ENCODE measurements at places on chromosomes 12 and 14.

DNA sequence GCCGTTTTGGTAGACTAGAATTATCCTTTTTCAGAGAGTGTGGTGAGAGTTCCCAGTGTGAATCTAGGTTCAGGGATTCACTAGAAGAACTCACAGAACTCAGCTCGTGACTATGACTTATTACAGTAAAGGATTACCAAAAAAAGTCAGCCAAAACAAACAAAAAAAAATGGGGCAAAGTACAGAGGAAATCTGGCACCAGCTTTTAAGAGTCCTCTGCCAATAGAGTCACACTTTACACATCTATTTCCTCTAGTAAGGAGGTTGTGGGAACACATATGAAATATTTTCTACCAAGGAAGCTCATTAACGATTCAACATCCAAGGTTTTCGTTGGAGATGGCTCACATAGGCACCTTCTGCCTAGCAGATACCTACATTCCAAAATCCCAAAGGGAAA lies 28.2 kb downstream of the TSPAN19 start:
- no peaks in the 10 kb centered on the region for H3K36me3 ChIP-seq
- H3K4me3 ChIP-seq, result no peak overlapping the region
- H3K27me3 ChIP-seq, result no peaks in the 10 kb centered on the region
- no peak for DNase-seq
- no peak overlapping the region for H3K27ac ChIP-seq

DNA sequence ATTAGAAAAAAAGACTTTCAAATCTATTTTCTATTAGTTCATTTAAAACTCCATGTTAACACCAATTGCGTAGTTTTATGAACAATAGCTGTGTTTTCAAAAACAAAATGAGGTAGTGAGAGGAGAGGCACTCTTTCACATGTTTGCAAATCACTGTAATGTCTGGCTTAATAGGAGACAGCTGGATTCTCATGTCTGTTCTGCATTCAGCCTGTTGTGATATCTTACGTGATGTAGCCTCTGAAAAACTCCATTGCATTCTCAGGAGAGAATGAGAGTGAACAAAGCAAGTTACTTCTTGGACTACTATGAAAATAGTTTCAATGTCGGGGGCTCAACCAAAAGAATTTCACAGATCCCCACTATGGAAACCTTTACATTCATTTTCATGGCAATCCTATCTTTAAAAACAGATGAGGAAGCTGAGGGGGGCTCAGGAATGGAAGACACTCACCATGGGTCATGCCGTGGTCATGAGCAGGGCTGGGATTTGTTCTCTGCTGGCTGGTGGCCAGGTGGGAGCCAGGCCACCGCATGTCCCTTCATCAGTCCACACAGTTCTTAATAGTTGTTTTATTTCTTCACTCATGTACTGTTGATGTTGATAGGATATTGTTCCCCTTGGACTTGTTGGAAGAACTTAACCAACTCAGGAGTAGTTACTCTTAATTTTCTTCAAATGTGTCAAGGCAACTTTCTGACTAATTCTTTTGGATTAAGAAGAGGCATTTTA lies 346.2 kb upstream of the FAR2 start:
- H3K4me3 ChIP-seq, result no peak overlapping the region
- H3K27ac ChIP-seq, result no peak overlapping the region
- H3K27me3 ChIP-seq, result no peaks in the 10 kb centered on the region
- no peak for DNase-seq
- no peaks in the 10 kb centered on the region for H3K36me3 ChIP-seq

DNA sequence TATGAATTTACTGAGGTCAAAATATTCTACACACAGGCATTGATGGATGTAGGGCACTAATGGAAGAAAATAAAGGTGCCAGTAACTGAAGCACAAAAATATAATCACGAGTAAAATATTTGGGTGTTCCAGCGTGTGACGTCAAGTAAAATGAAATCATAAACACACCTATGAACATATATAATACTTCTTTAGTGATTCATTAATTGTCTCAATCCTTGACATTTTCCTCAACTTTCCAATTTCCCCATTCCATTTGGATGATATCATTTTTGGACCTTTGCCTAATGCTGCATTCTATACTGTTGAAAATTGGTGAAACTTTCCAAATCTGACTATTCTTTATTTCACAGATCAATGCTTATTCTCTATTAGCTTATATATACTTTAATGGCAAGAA lies 649.3 kb downstream of the GALC start:
- no peaks in the 10 kb centered on the region for H3K36me3 ChIP-seq
- no peak for DNase-seq
- H3K4me3 ChIP-seq, result no peak overlapping the region
- peak overlapping the region; percentile 64 for H3K27ac ChIP-seq

DNA sequence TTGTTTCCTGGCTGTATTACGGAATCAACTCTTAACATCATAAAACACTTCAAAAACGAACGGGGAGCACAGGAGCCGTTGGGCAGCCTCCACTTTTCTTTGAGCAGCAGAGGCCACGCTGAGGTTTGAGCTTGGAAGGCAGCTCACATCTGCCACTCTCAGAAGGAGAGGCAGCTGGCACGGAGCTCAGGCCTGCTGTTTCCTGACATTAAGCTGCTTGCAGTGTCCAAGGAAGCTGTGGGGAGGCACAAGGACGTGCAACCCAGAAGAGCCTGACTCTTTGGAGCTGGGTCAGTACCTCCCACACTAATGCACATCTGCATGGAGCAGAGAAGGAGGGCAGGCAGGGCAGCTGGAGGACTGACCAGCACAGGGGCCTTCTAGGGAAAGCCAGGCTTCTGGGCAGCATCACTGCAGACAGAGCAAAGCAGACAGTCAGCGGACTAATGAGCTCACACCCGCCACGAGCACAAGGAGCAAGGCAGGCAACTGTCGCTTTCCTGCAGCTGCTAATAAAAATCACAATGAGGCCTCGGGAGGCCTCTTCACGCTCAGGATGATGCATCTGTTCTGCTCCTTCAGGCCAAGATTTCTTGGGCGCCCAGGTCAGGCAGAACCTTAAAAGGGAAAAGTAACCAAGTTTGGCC lies 211.1 kb downstream of the GLT1D1 start:
- no peaks in the 10 kb centered on the region for H3K36me3 ChIP-seq
- H3K4me3 ChIP-seq, result no peak overlapping the region
- DNase-seq, result no peak
- no peaks in the 10 kb centered on the region for H3K27me3 ChIP-seq
- no peaks in the 10 kb centered on the region for H3K4me1 ChIP-seq

- DNase-seq, result no peak
- no peak overlapping the region for H3K27ac ChIP-seq
- H3K27me3 ChIP-seq, result no peaks in the 10 kb centered on the region
- no peaks in the 10 kb centered on the region for H3K4me1 ChIP-seq
These were observed 7.3 kb upstream of the BATF start for GRCh38 chr14:75514673-75515628.

DNA sequence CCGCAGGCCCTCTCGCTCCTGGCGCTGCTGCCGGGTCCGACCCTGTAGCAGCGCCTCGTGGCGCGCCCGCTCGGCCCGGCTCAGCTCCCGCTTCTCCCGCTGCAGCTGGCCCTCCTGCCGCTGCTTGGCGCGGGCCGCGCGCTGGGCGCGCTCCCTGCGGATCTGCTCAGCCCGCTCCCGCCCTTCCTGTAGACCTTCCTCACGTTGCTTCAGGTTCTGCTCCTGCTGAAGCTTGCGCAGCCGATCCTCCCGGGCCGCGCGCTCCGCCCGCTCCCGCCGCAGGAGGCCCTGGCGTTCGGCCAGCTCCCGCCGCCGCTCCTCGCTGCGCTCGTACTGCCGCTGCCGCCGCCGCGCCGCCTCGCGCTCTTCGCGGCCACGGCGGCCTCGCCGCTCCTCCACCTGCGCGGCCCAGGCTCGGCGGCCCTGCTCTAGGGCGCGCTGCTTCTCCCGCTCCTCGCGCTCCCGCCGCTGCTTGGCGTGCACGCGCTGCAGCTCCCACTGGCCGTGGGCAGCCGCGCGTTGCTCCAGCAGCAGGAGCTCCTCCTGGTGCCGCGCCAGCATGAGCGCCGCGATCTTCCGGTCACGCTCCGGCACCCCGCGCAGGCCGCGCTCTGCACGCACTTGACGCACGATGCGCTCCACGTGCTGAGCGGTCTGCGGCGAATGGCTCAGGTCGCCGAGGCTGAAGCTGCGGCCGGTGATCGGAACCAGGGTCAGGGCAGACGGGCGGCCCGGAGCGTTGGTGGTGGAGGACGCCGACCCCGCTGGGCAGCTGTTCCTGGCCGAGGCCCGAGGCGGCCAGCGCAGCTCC lies 2.4 kb downstream of the CCDC177 start:
- no peak overlapping the region for H3K27ac ChIP-seq
- peak overlapping the region; percentile 26 for H3K4me3 ChIP-seq
- H3K27me3 ChIP-seq, result peaks cover 92% of the 10 kb centered on the region

- no peaks in the 10 kb centered on the region for H3K36me3 ChIP-seq
- H3K4me3 ChIP-seq, result no peak overlapping the region
- no peak for DNase-seq
These were observed 55.4 kb downstream of the ARL6IP4 start for GRCh38 chr12:123035841-123036240.

DNA sequence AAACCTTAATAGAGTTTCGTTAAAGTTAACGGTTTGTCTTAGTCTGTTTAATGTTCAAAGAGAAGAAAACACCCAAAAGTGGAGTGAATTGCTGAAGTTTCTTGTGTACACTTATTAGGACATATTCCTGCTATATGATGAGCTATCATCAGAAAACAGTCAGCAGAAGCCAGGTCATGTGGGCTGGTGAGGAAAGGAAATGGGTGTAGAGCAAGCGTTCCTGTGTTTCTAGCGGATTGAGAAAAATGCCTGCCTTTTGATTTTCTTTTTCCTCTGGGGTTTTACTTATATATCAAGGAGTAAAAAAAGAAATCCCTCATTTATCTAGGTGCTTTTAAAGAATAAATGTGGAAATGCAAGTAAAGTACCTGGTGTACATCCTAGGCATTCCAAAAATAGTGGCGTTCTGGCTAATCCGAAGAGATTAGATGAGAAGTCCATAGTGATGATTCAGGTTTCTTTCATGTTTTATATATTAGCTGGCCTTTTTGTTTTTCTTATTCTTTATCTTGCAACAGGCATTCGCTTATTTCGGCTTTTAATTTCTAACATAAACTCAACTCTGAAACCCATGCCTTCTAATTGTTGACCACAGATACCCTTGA lies 50.7 kb downstream of the FLRT2 start:
- peaks cover 5% of the 10 kb centered on the region for H3K36me3 ChIP-seq
- H3K27me3 ChIP-seq, result no peaks in the 10 kb centered on the region
- H3K4me1 ChIP-seq, result peaks cover 4% of the 10 kb centered on the region
- DNase-seq, result no peak
- no peak overlapping the region for H3K27ac ChIP-seq
- no peak overlapping the region for H3K4me3 ChIP-seq

DNA sequence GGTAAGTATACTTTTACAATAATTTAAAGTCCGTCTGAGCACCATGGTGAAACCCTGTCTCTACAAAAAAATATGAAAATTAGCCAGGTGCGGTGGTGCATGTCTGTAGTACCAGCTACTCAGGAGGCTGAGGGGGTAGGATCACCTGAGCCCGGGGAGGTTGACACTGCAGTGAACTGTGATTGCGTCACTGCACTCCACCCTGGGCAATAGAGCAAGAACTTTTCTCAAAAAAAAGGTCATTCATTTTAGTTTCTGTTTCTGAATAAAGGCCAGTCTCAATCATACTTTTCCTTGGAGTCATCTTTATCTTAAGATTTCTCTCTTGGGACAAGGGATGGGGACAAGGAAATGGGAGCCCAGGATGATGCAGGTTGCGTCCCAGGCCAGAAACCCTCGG lies 12.9 kb downstream of the ANKRD13A start:
- peaks cover 42% of the 10 kb centered on the region for H3K36me3 ChIP-seq
- DNase-seq, result no peak
- H3K4me3 ChIP-seq, result no peak overlapping the region
- H3K27me3 ChIP-seq, result no peaks in the 10 kb centered on the region
- no peak overlapping the region for H3K27ac ChIP-seq

DNA sequence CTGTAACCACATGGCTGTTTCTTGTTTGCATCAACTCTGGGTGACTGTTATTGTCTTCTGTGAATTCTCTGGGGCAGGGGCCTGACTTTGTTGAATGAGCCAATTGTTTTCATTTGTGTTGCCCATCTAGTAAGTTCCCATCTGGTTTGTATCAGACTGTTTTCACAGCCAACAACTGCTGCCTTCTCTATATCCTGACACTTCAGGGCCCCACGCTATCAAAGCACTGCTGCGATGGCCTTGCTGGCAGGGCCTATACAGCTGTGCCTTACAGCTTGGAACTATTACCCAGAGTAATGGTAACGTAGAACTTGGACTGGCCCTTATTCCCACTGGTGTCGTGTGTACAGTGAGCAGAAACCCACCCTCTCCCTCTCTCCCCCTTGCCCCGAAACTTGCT lies 104.3 kb upstream of the DACT1 start:
- no peaks in the 10 kb centered on the region for H3K27me3 ChIP-seq
- no peaks in the 10 kb centered on the region for H3K4me1 ChIP-seq
- H3K27ac ChIP-seq, result no peak overlapping the region
- DNase-seq, result no peak
- H3K36me3 ChIP-seq, result no peaks in the 10 kb centered on the region

- no peak for DNase-seq
- H3K27me3 ChIP-seq, result no peaks in the 10 kb centered on the region
- H3K4me1 ChIP-seq, result no peaks in the 10 kb centered on the region
These were observed 289.5 kb upstream of the FAR2 start for GRCh38 chr12:28859551-28859950.

DNA sequence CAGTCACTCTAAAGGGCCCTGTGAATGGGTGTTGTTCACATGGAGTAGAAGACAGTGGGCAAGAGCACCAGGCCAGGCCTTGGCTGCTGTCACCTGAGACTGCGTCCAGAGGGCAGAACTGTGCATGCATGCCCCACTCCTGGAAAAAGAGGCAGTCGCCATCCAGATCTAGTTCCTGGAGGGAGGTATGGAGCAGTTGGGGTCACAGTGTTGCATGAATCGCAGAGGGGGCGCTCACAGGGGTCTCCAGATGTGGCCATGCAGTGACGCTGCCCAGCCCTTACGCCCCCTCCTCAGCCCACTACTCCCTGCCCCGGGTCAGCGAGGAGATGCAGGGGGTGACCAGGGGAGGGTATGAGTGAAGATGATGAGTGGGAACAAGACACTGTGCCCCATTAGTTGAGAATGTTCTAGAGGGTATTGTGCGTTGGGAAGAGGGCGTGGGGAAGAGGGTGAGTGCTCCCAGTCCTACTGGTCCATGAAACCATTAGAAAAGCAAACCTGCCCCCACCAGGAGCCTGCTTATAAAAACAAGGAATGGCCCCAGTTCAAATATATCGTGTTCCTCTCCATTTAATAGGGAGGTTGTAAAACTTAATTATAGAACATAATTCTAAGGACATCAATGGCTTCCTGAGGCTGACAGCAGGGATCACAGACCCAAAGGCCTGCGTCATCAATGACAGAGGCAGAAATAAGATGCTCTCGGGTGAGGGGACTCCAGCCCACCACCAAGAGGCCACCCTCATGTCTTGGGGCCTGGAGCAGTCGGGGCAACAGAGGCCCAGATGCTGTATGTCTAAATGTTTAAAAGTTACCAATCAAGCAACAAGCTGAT lies 32.2 kb upstream of the BCL7A start:
- no peak overlapping the region for H3K27ac ChIP-seq
- no peak overlapping the region for H3K4me3 ChIP-seq
- no peaks in the 10 kb centered on the region for H3K36me3 ChIP-seq
- peaks cover 19% of the 10 kb centered on the region for H3K4me1 ChIP-seq

- no peak for DNase-seq
- no peak overlapping the region for H3K27ac ChIP-seq
- H3K4me1 ChIP-seq, result peaks cover 9% of the 10 kb centered on the region
- no peak overlapping the region for H3K4me3 ChIP-seq
- H3K36me3 ChIP-seq, result peaks cover 74% of the 10 kb centered on the region
These were observed 69.1 kb upstream of the DNM1L start for GRCh38 chr12:32609966-32610365.

GRCh38 chr12:79927772-79928474 lies 7.0 kb downstream of the PPP1R12A start:
- no peak for DNase-seq
- no peak overlapping the region for H3K27ac ChIP-seq
- no peak overlapping the region for H3K4me3 ChIP-seq
- H3K36me3 ChIP-seq, result peaks cover 5% of the 10 kb centered on the region
